Upper lobe of right lung (tissue), 1 donor: ENCODE measurements at places on chromosomes 7 and 10. TPM values are rescaled to one million over a fixed set of nuclear protein-coding genes. Genes with fewer than 3 reads are reported as not detected.
A peak's percentile ranks its signal among the peaks of the same experiment; 100 is the strongest.

DNA sequence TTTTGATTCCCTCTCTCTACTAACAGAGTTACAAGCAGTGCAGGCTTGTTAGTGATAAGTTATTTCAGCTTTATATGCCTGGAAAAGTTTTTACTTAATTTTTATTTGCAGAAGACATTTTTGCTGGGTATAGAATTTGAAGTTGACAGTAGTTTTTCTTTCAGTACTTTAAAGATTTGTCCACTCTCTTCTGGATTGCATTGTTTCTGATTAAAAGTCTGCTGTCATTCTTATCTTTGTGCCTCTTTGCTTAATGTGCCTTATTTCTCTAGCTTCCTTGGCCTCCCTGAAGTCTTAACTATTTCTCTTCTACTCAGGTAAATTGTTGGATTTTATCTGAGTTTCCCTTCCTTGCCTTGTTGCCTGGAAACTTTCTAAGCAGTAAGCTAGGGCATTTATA lies 36.2 kb downstream of the PLCE1 start:
- DNase-seq: no peak

DNA sequence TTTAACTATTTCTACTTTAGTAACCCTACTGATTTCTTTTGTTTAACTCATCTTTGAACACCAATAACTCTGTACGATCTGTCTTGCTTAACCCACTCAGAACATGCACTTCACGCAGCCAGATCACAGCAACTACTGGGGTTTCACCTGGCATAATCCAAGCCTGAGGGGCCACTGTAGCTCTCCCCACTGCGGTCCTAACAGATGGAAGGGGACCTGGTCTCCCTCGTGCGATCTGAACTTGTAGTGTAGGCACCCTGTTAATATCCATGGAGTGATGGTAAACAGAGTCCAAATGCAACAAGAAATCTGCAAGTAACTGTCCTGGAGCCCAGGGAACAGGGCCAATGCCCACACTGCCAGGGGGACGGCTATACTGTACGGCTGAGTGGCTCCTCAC lies 45.5 kb downstream of the INSIG1 start:
- no peak for DNase-seq

DNA sequence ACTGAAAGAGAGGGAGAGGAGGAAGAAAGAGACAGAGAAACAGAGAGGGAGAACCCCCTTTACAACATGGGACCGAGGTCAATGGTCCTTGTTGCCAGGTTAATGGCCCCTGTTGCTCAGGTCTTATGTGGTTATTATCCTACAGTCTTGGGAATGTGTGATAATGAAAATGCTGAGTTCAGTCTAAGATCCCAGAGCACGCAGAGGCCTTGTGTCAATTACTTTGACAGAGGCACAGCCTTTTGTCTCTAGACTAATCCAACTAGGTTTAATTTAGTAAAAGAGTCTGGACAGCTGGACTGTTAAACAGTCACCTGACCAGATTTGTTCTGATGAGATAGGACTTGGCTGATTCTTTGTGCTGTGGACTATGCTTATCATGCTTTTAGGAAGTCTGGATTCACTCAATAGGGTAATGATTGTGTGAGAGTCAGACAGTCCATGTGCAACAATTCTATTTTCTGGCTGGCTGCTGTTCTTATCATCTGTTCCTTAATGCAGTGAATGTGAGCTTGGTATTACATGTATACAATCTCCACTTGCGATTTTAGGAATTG lies 157.4 kb upstream of the MAGI2 start:
- DNase-seq: no peak

GRCh38 chr10:78934532-78934898 lies 134.3 kb upstream of the ZMIZ1 start:
- DNase-seq: peak; percentile 40

GRCh38 chr10:124677749-124678556 lies 66.2 kb downstream of the FAM53B start:
- DNase-seq: no peak

DNA sequence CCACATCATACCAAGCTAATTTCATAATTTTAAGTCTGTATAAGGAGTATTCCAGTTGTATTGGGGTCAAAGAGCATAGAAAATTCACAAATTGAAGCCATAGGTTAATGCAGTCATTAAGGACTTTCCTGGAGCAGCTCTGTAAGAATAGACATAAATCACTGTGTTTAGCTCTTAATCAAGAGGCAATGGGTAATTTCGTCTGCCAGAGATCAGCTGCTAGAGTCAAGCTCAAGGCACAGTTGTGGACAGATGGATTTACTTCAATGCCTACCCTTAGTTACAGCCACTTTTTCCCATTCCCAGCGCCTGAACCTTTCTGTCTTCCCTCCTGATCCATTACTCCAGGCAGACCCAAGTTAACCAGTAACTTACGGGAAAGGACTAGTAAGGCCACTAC lies 40.6 kb upstream of the AGBL3 start:
- no peak for DNase-seq

DNA sequence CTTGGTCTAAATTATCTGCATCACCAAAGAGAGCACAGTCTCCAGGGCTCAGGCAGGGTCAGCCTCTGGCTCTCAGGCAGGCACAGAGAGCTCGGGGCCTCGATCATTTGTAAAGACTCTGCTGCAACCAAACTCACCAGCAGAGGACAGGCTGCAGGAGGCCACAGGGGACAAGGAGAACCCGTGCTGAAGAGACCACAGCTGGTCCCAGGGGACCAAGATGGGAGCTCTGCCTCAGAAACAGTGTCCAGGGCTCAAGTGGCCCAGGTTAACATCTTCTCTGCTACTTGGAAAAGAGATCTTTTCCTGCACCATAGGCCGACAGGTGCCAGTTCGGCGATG lies 543.2 kb downstream of the PTPRN2 start:
- DNase-seq: no peak

DNA sequence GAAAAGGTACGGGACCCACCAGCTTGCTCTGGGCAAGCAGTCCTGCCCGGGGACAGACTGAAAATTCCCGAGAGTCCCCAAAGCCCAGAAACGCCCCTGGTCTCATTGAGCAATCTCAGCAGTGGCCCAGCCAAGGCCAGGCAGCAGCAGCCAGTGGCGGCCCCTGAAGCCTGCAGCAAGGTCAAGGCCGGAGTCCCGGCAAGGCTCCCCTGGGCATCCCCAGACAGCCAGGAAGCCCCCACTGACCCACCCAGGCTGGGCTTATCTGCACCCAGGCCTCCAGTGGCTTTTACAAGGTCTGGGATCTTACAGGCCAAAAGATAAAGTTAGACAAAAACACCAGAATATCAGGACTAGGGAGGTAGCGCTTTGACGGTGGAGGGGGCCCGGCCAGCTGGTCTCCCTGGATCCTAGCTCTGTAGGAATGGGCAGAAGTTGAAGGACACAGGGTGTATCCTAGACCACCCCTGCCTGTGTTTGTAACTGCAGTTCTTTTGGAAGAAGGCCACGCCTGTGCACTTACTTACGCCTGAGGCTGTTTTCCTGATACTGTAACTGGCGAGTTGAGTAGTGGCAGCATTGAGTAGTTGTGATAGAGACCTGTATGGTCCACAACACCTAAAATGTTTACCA lies 130.5 kb upstream of the NPS start:
- peak; percentile 54 for DNase-seq

DNA sequence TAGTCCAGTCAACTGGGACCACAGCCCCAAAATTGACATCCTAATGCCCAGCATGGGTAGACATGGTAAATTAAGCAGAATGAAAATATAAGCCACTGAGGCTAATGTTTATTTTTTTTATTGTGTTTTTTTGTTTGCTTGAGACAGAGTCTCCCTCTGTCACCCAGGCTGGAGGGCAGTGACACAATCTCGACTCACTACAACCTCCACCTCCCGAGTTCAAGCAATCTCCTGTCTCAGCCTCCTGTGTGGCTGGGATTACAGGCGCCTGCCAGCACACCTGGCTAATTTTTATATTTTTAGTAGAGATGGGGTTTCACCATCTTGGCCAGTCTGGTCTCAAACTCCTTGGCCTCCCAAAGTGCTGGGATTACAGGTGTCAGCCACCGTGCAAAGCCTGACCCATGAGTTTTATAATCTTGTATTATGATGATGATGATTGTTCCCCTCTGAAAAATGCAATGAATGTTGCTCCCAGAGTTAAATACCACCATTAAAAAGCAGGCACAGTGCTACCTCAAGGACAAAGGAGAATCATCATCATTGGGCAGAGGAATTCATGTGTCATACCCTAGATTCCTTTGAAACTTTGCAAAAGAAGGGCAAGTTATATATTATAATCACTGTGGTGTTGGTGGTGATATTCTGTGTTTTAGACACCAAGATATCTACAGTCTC lies 228.0 kb downstream of the PARD3 start:
- DNase-seq: no peak

DNA sequence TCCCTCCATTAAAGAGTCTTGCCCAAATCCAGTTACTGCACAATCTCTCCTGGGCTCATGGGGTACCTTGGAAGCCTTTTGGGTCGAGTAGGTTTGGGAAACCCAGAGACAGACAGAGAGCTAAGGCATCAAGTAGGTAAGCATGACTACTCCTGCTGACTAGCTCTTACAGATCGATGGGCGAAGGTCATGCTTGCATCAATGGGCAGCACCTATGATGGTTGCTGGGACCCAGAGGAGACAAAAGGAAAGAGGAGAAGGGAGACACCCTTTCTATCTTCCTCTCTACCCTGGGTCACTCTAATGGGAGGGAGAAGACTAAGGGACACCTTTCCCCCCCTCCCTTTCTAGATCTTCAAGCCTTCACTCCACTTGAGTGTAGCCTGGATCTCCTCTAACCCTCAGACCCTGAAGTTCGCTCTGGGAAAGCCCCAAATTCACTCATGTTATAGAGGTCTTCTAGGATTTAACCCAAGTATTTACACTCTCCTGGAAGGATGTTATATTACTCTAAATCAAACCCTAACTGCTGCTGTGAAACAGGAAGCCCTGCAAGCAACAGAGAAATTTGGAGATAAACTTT lies 31.6 kb upstream of the ZNF746 start:
- no peak for DNase-seq

DNA sequence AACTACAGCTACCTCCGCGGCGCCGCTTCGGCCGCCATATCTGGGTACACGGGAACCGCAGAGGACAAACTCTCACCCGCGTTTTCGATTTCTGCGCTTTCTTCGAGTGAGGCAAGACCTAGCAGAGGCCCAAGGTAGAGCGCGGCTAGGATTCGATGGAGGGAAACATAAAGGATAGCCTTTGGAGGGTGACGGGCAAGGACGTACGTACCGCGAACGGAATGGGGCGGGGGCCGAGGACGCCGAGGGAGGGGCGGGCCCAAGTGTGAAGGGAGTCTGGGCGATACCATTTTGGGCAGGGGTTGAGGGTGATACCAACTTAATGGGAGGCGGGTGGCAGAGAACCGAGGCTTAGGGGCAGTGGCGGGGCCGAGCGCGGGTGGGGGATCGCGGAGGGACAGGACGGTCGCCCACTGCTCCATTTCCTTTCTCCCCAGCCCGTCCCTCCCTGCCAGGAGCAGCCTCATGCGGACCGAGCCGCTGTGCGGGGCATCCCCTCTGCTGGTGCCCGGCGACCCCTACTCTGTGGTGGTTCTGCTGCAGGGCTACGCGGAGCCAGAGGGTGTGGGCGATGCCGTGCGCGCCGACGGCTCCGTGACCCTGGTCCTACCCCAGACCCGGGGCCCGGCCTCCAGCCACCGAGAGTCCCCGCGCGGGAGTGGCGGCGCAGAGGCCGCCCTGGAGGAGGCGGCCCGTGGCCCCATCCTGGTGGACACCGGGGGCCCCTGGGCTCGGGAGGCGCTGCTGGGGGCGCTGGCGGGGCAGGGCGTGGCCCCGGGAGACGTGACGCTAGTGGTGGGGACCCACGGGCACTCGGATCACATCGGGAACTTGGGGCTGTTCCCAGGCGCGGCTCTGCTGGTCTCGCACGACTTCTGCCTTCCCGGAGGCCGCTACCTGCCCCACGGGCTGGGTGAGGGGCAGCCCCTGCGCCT lies at the start of gene MBLAC1:
Gene MBLAC1, plus strand, starts transcription at position 37 of the 935 bp plus-strand sequence. Its CDS starts 429 bp downstream, at position 466.
- peak; percentile 92 for DNase-seq

GRCh38 chr10:56928714-56929113 lies 567.7 kb upstream of the ZWINT start:
- DNase-seq: no peak

DNA sequence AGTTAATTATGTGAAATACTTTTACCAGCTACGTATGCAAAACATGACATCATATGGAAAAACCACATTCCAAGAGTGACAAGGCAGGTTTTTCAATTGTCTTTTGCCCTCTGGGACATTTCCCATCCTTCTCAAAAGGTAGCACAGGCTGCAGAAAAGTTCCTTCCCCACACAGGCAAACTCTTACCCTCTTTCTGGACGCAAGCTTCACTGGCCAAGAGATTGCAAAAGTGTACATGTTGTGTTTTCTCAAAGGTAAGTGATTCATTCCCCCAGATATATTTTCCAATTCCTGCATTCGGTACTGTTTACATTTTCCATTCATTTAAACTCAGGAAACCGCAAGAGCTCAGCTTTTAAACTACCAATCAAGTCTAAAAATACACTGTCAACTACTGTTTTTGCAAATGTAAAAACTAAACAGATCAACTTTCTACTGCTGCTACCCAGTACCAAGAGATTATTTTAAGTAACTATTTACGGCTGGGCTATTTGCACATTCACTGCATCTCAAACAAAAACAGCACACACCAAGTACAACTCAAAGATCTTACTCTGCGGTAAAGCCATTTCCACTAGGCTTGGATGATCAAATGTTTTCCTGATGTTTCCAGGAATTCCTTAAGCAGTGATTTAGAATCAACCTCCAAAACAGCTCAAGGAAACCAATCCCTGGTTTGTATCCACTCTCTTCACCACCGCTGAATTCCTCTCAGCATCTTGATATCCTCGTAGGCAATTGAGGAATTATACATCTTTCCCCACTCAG lies 233.6 kb upstream of the CCDC6 start:
- no peak for DNase-seq

GRCh38 chr7:69717221-69717620 lies 118.9 kb downstream of the AUTS2 start:
- DNase-seq: no peak

DNA sequence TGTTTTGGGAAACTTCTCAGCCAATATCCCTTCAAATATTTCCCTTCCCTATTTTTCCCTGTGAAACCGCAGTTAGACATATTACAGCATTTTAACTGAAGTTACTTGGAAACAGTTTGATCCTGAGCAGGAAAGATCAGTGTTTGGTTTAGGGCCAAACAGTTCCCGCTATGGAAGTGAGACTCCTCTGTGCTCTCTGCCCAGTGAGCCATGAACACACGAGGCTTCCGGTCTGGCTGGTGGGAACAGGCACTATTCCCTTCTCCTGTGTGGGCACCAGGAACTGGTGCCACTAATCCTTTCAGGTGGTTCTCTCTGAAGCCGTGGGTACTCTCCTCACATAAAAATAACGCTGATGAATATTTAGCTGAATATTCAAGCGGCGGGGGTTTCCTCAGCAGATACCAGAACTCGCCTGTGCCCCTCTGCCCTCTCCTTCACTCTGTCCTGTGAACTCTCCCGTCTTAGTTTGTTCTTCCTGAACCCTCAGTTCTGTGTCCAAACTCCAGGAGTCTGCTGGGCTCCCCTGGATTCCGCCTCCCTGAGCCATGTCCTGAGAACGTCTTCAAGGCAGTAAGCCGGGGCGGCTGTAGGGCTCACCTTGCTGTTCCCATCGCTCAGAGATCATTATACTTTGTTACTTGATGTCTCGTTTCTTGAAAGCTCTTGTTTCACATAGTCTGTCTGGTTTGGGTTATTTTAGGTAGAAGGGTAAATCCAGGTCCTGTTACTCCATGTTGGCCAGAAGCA lies 25.7 kb downstream of the FOXL3 start:
- DNase-seq: no peak

Gene PFKP
- total RNA-seq: 29.3 TPM

Gene EBF3
- total RNA-seq: 0.20 TPM

Gene MYL7
- 3.1 TPM for total RNA-seq

Gene ANXA8L1
- total RNA-seq: 34.6 TPM

Gene GBX1
- total RNA-seq: not detected
